ENCODE measurements at places on chromosomes 6 and 20. TPM values are rescaled to one million over a fixed set of nuclear protein-coding genes. Genes with fewer than 3 reads are reported as not detected.

Gene TTBK1
- 0.03 TPM for total RNA-seq

Gene CST5
- total RNA-seq = not detected

Gene PRSS35
- not detected for total RNA-seq

Gene OPRM1
- total RNA-seq = not detected

Gene ID4
- total RNA-seq = not detected

Gene ILRUN
- total RNA-seq = 56.7 TPM

Gene TMEM170B
- total RNA-seq = 1.2 TPM

Gene COL11A2
- 0.50 TPM for total RNA-seq

Gene SPTLC3
- total RNA-seq = 0.17 TPM

Gene TFAP2B
- not detected for total RNA-seq

Gene C20orf202
- not detected for total RNA-seq

Gene MUC21
- total RNA-seq = not detected

Gene CRIP3
- total RNA-seq = 0.35 TPM

Gene CST2
- not detected for total RNA-seq

Gene MOXD1
- total RNA-seq = not detected

Gene MYH7B
- total RNA-seq = 0.22 TPM

Gene PLN
- not detected for total RNA-seq

Gene ZNF343
- 6.7 TPM for total RNA-seq

Gene LY6G5C
- 2.2 TPM for total RNA-seq

Gene CLPSL1
- total RNA-seq = not detected

Gene CDSN
- total RNA-seq = not detected

Gene MICB
- 38.1 TPM for total RNA-seq

Gene EFCAB8
- 0.18 TPM for total RNA-seq

Gene FNDC1
- not detected for total RNA-seq

Gene TINAG
- total RNA-seq = not detected

Gene COL9A3
- not detected for total RNA-seq

Gene RPS10
- 2,066 TPM for total RNA-seq

Gene ADAT2
- 29.5 TPM for total RNA-seq

Gene SLC32A1
- total RNA-seq = not detected

Gene VSX1
- not detected for total RNA-seq

Gene TGM3
- total RNA-seq = not detected

Gene NNAT
- 0.20 TPM for total RNA-seq

Gene ZFP57
- not detected for total RNA-seq

Gene ABT1
- 28.0 TPM for total RNA-seq

Gene PHF1
- total RNA-seq = 46.7 TPM

Gene SEMG1
- total RNA-seq = not detected

Gene TRERF1
- 14.0 TPM for total RNA-seq

Gene ZBTB46
- total RNA-seq = 0.10 TPM

Gene PRDM1
- 28.9 TPM for total RNA-seq

Gene PDE7B
- total RNA-seq = 1.6 TPM

Gene EBF4
- total RNA-seq = 2.0 TPM

Gene TPX2
- total RNA-seq = 108 TPM

Gene SAMD5
- total RNA-seq = not detected

Gene RSPO3
- not detected for total RNA-seq

Gene RIPPLY2
- not detected for total RNA-seq

All from activated naive CD4-positive, alpha-beta T cell treated with anti-CD3 and anti-CD28 coated beads, Interleukin-2, amount 10 ng/mL, durations not matched to agents 5 hours and 36 hours (primary cell).